Liver (tissue), 10 donors: ENCODE measurements at places on chromosomes 2 and 18.
A peak's percentile ranks its signal among the peaks of the same experiment; 100 is the strongest.

- no peak for DNase-seq
Measured at GRCh38 chr2:140472676-140473075, 1658.1 kb downstream of the LRP1B start.

- peak; percentile 68 for DNase-seq
Measured at GRCh38 chr18:4455113-4455811, at the start of gene DLGAP1. DLGAP1 (minus strand) TSS chr18:4455307.

GRCh38 chr18:1361936-1362335 lies 457.3 kb downstream of the ADCYAP1 start:
- no peak for DNase-seq

DNA sequence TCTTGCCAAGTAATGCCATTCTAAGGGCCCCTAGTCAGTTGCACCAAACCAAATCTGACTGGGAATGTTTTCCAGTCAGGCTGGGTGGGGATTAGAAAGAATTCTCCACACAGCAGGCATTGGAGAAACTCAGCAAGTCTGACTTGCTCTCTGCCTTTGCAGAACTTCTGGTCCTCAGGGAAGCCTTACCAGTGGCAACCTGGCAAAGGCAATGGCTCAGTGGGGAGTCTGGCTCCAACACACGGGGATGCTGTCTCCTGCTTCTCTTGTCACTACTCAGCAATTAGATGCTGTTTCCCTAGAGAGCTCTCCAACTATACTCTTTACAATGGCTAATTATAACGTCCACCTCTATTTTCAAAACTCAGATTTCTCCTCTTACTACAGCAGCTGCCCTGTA lies 810.7 kb downstream of the LRRTM4 start:
- no peak for DNase-seq

DNA sequence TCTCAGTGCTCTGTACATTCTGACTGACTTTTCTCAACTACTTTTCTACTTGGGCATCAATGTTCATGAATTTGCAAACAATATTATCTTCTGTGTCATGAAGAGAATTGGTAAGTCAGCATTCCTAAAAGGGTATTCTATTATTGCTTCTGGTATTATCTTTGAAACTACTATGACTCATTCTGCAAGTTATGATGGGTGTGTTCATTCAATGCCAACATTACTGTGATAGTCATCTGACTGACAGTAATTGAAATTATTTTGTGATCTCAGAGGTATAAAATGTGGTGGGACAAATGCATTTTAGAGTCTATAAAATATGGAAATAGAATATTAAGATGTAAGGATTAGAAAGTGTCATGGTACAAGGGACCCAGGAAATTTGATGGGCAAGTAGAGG lies 736.0 kb upstream of the CELF4 start:
- DNase-seq = no peak

DNA sequence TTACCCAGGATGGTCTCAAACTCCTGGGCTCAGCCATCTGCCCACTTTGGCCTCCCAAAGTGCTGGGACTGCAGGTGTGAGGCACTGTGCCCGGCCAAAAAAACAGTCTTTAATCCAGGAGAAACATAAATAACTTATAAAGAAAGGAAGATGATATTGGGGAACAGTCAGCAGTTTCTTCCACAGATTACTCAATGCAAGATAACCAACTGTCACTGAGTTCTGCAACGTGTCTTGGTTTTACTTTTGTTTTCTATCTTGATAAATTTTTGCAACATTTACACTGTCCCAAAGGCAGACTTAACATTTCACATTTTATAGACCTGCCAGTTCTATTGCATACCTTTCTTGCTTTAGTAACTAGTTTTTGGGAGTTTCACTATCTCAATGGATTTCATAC lies 71.1 kb downstream of the ANKRD44 start:
- DNase-seq = no peak

DNA sequence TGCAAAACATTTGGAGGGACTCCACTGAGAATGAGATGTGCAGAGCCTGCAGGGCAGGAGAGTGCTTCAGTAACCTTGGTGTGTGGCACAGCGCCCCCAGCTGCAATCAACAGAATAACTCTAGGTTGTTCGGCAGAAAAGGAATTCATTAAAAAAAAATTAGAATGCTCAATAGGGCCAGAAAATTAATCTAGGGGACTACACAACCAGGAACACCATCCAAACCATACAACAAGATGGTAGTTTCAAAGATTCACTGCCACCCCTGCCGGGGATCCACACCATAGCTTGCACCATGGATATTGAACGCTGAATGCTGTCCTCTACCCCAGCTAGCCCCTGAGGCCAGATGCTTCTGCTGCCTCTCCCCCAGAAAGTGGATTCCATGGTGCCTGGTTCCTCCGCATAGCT lies 50.1 kb downstream of the THUMPD2 start:
- DNase-seq = no peak

GRCh38 chr2:15734674-15735483 lies 143.2 kb downstream of the DDX1 start:
- DNase-seq = no peak

DNA sequence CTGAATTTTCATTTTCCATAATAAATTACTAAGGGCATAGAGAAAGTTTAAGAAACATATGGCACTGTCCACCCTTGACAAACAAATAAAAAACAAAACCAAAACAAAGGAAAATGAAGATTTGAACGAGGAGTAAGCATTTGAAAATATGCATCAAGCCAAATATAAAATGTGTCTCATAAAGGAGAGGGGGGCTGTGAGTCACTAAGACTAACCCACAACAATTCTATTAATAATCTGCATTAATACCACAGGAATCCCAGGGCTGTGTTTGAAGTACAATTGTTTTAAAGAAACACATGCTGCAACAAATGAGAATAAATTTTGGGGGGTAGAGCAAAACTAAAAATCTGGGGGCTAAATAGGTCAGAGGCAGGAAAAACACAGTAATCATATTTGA lies 53.8 kb upstream of the STK17B start:
- DNase-seq = no peak

GRCh38 chr2:5521461-5521860 lies 170.7 kb upstream of the SOX11 start:
- no peak for DNase-seq

DNA sequence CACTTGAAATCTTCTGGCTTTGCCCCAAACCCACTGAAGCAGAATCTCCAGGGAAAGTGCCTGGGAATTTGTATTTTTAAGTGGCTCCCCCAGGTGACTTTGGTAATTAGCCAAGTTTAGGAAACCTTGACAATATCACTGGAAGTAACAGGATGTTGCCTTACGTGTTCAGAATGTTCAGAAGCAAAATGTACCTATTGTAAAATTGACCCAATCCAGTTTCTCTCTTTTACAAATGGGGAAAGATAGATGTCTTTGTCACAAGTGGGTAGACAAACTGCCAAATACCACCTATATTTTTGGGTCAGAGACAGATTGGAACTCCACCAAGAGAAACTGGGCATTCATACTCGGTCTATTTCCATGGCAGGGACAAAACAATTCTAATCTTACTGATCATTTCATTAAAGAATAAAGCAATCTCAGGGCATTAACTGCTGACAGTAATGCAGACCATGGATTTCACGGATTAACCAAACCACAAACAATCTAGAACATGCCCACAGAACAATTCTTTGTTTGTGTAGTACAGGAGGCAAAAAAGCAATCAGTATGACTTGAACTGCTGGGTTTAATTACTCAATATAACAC lies 255.8 kb downstream of the ERBB4 start:
- DNase-seq = no peak

DNA sequence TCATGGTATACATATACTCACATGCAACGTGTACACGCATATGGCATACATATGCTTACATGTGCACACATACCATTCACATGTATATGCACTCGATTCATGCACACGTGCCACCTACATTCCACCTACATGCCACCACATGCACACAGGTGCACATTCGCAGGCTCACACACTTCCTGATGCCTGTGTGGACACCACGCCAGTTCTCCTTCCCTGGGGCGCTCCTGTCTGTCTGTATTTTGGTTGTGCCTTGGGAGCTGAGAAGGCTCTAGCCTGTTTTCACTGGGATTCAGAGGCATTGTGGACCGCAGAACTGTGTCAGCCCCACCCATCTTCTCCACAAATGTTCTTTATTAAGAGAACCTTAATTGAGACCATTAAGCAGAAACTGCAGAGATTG lies 96.6 kb upstream of the CTDP1 start:
- no peak for DNase-seq

- DNase-seq = no peak
Measured at GRCh38 chr2:45583977-45584376, 27.1 kb downstream of the SRBD1 start.

GRCh38 chr2:25445464-25445863 lies 103.7 kb upstream of the DNMT3A start:
- no peak for DNase-seq

- no peak for DNase-seq
Measured at GRCh38 chr2:175005733-175006264, 618 bp upstream of the CHN1 start.

- DNase-seq = no peak
Measured at GRCh38 chr2:234912437-234912836, 39.4 kb upstream of the SH3BP4 start.

DNA sequence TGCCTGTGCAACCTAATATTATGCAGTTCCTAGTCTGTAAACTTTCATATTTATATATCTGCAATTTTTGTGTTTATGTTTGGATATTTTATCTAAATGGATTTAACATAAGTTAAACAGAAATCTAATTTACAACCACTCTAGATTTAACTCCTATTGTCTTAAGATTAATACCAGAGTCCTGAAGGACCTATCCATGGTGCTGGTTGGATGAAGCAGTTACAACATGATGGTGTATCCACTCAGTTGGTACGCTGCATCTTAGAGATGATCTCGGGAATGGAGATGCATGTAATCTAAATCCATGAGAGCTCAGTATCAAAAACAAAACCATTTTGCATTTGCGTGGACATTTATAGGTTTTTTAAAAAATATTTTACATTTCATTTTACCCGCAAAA lies 745.9 kb upstream of the SLC8A1 start:
- no peak for DNase-seq

- no peak for DNase-seq
Measured at GRCh38 chr18:7470503-7470902, 96.6 kb upstream of the PTPRM start.

DNA sequence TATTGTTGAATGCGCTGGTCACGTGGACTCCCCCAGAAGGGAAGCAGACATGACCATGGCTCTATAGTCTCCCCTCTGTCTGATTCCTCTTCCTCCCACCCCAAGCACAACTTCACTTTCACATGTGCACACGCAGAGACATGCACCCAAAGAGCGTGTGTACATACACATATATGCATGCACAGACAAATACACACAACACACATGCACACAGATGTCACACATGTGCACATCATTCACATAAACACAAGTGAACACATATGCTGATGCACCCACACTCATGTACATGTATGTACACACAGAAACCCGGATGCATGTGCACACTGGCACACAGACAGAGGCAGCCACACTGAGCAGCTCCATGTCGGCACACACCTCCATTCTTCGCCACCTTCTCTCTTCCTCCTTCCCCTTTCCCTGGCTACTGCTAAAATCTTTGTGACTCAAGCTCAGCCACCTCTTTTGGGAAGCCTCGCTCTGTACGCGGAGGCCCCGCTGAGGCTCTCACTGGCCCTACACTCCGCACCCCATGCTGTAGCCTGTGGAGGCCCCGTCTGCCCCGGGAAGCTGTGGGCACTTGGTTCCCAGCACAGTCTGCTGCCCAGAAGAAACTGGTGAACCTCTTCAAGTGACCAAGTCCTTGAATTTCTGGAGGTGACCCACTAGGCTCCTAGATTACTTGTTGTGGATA lies 101.6 kb upstream of the TEX51 start:
- DNase-seq = no peak

GRCh38 chr2:12451726-12452125 lies 265.0 kb upstream of the TRIB2 start:
- DNase-seq = no peak

GRCh38 chr18:50819027-50819727 lies 639 bp downstream of the MRO start:
- peak; percentile 45 for DNase-seq

DNA sequence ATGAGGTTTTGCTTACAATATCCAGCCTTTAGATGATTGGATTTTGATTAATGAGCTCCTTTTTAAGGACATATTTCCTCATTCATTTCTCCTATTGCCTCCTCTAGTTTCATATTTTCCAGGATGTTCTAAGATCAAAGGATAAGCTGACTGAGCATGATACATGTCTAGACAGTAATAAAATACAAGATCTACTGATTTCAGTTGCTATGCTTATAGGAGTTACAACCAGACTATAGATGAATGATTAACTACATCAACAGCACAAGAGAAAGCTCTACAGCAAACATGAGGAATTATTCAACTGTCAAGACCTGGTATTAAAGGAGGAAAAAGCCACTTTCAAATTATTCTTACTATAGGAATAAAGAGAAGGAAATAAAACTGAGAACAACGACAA lies 85.0 kb upstream of the LINC00305 start:
- DNase-seq = no peak

DNA sequence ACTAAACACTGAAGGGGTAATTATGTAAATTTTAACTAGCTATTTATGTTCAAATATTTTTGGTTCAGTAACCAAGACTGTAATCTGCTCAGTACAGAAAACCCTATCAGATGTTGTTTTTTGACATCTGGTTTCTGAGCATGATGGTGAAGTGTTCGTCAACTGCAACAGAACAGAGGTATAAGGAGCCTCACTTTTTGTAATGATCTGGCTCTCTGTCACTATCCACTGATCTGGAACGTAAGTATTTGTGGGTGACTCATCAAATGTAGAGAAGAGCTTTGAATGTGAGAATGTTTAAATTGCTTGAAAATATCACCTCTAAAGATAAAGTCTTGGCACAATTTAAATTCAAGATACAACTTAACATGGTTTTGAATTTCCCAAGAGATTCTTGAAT lies 213.6 kb upstream of the FAM98A start:
- DNase-seq = no peak

DNA sequence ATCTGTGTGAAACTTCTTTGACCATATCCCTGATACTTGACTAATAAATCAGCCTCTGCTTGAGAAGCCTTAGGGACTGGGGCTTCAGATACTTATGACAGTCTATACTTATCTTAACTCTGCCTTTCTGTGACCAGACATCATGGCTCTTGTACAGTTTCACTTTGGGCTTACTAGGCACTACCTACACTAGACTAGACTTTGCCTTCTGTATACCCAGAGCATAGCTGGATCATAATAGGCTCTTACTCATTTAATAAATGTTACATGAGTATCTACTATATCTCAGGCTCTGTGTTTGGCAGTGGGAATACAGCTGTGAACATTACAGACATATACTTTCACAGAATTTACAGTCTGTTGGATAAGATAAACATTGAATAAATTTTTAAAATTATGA lies 9.0 kb downstream of the UGP2 start:
- no peak for DNase-seq
